ENCODE measurements at places on chromosomes 1 and 21. TPM values are rescaled to one million over a fixed set of nuclear protein-coding genes. Genes with fewer than 3 reads are reported as not detected.

DNA sequence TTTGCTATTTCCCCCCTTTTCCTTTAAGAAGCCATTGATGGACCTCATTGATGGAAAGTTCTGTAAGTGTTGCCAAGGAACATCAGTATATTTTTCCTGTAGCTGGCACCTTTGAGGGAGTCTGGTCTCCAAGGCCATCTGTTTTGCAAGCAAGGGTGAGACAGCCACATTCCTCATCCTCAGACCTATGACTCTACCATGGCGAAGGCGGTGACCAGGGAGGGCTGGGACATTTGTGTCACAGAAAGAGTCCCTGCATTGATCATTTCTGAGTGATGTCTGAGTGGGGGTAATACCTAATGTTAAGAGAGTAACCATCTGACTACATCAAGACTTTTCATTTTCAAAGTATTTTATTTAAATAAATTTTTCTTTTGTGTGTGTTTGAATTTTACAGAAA lies 35.4 kb downstream of the KIAA0040 start:
- DNase-seq, result no peak

DNA sequence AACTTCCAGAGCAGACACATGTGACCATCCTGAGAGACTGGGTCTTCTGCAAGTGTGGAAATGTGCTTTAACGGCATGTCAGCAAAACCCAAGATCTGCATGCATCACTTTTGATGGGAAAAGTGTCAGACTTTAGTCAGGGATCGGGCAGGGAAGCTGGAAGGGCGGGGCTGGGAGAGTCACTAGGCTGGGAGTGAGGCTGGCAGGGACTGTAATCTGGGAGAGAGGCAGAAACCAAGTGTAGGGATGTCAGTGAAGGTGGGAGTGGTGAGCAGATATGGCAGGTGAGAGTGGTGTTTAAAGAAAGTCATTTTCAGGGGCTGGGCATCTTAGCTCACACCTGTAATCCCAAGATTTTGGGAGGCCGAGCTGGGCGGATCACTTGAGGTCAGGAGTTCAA lies 11.3 kb downstream of the CDA start:
- DNase-seq, result no peak

DNA sequence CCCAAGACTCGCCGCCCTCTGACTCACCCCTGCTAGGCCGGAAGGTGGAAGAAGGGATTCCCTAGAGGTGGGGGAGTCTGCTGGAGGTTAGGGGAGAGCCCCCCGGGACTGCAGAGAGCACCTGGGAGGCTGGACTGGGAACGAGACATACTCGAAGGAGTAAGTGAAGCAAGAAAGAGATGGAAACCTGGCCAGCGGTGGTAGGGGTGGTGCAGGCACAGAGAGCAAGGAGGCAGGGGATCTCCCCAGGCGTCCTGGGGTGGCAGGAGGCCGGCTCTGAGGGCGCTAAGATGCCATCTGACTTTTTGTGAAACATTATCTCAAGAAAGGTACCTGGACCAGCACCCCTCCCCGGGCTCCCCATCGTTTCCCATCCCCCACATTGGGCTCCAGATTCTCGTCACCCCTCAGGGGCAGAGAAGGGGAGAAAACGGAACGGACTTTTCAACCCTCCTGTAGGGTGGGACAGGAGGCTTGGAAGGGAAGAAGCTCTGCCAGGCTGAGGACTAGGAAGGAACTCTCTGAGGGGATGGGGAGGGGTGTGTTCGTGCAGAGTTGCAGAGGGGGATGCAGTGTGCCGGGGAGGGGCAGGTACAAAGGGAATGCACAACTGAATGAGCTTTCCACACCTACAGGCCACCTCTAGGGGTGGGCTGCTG lies 708 bp downstream of the CHRNB2 start:
- no peak for DNase-seq

- DNase-seq, result no peak
Measured at GRCh38 chr1:67405473-67406245, 24.5 kb downstream of the SERBP1 start.

DNA sequence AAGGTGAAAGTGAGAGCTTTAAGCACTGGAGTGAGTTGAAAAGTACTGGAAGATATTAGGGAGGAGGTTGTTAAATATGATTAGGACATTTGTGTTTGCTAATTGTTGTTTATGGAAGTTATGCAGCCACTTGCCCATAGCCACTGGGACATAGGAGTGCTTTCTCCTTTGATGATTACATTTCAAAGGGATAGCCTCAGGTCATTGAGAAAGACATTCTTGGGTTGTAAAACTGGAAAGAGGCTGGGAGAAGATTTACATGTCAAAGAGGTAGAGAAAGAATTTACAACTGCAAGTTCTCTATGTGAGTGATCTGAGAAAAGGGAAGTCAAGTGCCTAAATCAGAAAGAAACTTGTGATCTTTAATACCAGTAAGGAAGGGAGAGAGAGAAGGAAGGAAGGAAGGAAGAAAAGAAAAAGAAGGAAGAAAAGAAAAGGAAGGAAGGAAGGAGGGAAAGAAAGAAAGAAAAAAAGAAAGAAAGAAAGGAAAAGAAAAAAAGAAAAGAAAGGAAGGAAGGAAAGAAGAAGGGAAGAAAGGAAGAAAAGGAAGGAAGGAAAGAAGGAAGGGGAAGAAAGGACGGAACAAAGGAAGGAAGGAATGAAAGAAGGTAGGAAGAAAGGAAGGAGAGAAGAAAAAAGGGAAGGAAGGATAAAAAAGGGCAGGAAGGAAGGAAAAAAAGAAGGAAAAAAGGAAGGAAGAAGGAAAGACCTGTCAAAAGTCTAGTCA lies 284.6 kb upstream of the DPYD start:
- DNase-seq, result no peak

- no peak for DNase-seq
Measured at GRCh38 chr1:42935971-42936308, 22.7 kb downstream of the SLC2A1 start.

PLA2G2A gene
- total RNA-seq, result not detected

NBPF6 gene
- not detected for total RNA-seq

ENTREP3 gene
- total RNA-seq, result 4.8 TPM

BSDC1 gene
- total RNA-seq, result 67.4 TPM

PCSK9 gene
- 4.5 TPM for total RNA-seq

Measured in neural progenitor cell (in vitro differentiated cells).